HS-5 (cell line): ENCODE measurements at places on chromosomes 1 and 21.

GRCh38 chr1:53061123-53061858, 722 bp upstream of the PODN start:
- DNase-seq: no peak

- DNase-seq: no peak
These were observed 31.6 kb downstream of the IGSF5 start for GRCh38 chr21:39776589-39776988.

DNA sequence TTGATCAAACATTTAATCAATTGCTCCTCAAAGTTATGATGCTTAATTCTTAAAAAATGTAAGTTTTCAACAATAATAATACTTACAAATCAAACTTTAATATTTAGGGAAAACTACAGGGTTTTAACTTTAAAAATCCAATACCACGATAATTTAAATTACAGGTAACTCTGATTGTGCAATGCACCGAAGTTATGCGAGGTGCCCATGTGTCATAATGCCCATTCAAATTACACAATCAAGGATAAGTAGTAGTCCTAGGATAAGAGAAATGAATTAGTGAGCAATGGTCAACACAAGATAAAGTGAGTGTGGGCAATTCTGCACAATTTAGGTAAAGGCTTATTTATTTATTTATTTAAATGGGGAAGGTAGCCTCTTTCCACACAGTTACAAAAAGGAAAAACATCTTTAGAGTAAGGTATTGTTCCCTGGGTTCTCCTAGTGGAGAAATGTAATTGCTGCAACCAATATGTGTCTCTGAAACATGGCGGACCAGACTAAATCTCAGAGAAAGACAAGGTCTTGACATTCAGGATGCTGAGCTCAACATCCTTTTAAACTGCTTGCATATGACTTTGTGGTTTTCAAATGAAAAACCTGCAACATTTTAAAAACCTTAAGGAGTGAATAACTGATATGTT, 164.2 kb downstream of the TTLL7 start:
- DNase-seq: no peak

- no peak for DNase-seq
These were observed 70.0 kb downstream of the AGPAT3 start for GRCh38 chr21:43934716-43935705.

DNA sequence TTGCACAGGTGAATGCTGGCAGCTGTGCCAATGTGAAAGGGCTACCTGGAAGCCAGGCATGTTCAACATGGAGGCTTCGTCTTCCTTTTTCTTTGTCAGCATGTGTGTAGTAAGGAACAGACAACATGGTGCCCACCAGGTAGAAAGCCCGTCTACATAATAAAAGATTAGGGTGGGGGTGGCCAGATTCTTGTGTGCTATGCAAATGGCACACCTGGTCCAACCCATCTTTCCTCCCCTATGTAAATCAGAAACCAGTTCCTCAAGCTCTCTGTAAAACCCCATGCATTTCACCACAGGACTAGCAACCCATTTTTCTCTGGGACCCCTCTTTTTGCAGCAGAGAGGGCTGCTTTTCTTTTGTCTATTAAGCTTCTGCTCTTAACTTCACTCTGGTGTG, 72.3 kb upstream of the ZP4 start:
- no peak for DNase-seq

DNA sequence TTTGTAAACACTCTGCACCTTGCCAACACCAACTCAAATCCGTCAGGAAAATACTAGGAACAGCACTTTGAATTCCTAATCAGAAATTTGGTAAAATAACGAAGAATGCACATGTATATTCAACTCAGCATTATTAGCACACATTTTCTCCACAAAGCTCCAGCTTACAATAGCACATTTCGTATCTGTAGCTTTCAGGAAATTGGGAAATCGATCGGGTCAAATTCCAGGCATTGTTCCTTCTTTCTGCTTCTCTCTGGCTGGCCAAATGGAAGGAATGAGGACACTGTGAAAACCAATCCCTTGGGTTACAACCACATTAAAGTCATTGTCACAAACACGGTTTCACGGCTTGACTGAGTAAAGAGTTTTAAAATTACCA, 58.6 kb downstream of the NPHP4 start:
- DNase-seq: no peak

- DNase-seq: no peak
These were observed 136.4 kb downstream of the SETD4 start for GRCh38 chr21:35923971-35924370.

DNA sequence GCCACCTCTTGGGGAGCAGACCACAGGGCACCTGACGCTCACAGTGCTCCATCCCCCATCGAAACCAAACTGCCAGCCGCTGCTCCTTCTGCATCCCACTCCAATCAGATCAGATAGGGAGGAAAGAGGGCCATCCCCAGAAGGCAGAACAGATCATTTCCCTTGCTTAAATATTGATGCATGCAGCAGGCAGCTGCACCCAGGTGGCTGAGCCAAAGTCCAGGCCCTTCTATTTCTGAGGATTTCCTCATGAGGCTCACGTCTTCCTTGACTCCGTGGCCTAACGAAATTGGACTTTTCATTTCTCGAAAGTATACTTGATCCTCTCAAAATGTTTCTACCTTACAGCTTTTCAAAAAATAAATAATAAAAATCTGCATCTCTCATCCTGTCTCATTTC, 239.2 kb downstream of the ATG4C start:
- no peak for DNase-seq

- DNase-seq: no peak
These were observed 13.3 kb downstream of the RNU5D-1 start for GRCh38 chr1:44717653-44718052.

GRCh38 chr1:1094981-1095380, 20.9 kb upstream of the RNF223 start:
- DNase-seq: no peak

DNA sequence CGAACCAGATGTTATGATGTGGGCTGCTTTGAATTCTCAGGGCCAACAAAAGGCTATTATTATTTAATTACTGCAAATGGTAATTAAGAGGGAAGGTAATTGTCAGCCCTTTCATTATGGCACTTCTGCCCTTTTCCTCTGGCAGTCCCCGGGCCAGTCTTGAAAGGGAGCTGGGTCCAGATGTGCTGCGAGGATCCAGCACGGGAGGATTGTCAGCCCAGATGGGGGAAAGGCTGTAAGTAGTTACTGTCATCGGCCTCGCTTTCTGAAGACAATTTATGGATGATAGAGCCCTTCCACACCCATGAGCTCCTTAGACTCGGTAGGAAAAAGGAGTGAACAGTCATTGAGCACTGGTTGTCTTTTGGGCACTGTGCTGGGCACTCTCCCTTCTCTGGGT, 8.7 kb upstream of the ZNF362 start:
- no peak for DNase-seq

- no peak for DNase-seq
These were observed 7.9 kb upstream of the GNPAT start for GRCh38 chr1:231232870-231233734.

GRCh38 chr1:15170071-15170470, 16.5 kb downstream of the TMEM51 start:
- DNase-seq: no peak

DNA sequence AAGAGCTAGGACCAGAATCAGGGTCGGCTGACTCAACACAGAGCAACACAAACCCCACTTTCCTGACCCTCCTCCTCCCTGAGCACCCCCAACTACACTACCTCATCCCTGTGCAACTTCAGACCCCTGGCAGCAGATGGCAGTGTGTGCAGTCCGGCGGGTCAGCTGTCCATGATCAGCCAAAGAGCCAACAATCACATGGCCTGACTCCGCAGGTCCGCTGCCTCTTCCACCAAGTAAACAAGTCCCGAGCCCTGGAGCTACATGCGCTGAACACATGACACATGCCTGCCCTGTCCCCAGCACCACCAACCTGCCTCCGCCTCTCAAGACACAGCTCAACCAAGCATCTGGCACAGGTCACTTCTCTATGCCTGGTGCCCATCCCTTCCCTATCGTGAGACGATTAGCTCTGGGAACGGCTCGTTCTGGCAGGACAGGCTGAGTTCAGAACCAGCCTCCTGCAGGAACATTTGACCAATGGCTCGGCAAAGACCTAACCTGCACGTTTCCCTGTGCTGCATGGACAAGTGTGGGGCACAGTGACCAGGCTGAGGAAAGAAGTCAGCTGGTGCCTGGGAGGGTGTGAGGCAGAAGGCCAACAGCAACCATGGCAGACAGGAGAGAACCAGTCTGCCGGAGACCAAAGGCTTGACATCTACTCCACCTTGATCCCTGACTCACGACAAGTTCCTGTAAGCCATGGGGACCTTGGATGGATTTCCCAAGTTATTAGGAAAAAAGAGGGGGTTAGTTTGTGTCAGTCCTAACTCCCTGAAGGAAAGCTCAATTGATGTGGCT, 60.3 kb downstream of the CD46 start:
- no peak for DNase-seq

DNA sequence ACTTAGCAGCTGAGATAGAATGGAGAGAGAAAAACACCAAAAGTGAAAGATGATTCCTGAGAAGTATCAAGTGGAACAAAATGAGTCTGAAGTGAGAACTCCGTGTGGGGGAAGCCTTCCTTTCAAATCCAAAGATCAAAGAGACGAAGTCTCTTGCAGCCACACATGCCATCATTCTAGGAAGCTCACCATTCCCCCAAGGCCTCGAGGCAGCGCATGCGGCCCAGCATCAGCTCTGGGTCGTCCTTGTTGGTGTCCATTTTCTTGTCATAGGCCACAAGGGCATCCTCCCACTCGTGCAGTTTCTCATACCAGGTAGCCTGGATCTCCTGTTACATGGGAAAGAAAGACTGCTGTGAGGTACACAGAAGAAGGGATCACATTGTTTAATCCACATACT, 32.2 kb upstream of the ANGPTL7 start:
- DNase-seq: no peak

DNA sequence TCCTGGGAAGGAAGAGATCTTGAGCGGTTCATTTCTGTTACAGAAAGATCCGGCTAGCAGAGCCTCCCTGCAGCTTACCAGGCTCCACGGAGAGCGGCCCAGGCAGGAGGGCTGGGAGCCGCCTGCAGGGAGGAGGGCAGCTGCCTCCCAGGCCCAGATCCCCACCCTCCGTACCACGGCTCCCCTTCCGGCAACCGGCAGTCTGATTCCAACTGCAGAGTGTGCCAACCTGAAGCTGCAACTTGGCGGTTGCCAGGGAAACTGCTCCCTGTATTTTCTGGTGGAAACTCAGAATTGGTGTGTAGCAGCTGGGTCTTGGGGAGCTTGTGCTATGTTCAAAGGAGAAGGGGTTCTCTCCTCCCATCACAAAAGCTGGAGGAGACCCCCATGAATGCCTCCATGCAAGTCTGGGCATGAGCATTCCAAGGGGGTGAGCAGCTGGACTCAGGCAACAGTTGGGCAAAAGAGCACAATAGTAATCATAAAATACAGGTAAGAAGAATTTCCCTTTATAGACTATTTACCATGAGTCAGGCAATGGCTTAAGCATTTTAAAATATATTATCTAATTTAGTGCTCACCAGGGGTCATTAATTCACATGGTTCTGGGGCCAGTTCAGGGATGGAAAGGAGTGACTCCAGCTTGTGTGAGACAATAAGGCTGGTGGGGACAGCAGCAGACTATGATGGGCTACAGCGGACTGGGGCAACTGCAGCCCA, 46.1 kb upstream of the KAZN start:
- DNase-seq: no peak

DNA sequence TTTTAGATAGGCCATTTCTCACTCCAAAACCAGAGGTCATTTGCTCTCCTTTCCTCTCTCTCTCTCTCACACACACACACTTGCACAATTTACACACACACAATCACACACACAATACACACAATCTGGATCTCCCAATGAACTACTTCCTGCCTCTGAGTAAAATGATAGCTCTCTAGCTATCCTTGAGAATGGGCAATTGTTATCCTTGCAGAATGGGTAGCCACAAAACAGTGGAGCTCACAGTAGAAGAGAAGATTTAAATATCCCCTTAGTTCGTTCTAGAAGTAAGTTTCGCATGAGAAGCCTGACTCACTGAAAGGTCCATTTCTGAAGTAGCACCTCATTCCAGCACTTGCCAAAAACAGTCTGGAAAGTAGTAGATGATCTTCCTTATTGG, 17.6 kb downstream of the PALMD start:
- no peak for DNase-seq

- no peak for DNase-seq
These were observed 6.5 kb upstream of the ID3 start for GRCh38 chr1:23565776-23566175.

DNA sequence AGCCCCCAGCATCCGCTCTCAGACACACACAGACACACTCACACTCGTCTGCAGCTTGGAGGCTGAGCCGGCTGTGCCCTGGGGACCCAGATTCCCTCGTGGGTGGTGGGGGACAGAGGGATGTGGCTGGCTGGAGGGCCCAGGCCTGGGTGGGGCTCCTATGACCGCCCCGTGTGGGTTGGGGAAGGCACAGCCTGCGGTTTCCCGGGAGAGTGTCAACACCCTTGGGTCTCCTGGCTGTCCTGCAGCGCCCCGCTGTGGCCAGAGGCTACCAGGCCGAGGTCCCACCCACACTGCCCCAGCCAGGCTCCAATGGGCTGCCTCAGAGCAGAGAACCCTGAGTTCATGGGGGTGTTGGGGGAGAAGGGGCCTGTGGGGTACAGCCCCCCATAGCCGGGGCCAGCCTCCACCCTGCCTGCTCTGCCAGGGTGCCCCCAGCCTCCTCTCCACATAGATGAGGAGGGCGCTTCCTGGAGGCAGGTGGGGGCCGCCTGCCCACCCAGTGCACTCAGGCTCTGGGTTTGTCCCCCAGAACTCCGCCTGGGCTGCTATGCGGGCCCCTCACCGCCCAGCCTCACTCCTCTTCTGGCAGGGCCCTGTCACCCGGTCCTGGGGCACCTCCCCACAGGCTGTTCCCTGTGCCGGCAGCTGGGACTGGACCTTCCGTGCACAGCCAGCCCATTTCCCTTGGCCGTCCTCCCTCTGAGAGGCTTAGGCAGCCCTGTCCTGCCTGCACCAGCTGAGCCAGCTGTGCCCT, at the start of gene TTC34:
Gene TTC34, minus strand, starts transcription at position 159 of the 757 bp plus-strand sequence. CDS start 866 bp downstream, outside the sequence.
- no peak for DNase-seq

GRCh38 chr1:234554698-234555311, 55.2 kb downstream of the IRF2BP2 start:
- no peak for DNase-seq

- no peak for DNase-seq
These were observed 212.4 kb upstream of the USP24 start for GRCh38 chr1:55427606-55428005.

- peak; percentile 44 for DNase-seq
These were observed 112.0 kb upstream of the CHRM3 start for GRCh38 chr1:239274242-239274830.

DNA sequence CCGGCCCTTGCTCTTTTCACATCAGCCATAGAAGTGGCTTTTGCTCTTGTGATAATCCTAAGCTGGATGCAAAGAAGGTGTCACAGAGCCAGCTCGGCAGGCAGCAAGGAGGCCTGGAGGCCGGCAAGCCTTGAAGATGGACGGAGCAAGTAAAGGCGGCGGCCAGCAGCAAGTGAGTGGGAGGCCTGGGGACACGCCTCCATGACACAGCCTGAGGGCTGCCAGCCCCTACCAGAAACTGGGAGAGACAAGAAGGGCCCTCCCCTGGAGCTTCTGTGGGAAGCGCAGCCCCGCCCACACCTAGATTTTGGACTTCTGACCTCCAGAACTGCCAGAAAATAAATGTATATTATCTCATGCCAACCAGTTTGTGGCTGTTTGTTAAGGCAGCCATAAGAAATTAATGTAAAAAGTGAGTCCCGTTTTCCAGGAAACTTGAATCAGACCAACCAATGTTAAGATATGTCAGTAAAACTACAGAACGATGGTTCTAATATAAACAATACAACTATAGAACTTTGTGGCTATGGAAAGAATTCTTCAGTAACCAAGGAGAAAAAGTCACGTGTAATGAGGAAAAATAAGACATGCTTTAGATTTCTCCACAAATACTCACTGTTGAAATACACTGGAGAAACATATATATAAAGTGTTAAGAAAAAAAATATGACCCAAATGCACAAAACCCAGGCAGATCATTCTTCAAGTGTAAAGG, 49.9 kb downstream of the BACE2 start:
- no peak for DNase-seq

GRCh38 chr1:236692128-236692527, 5.8 kb downstream of the ACTN2 start:
- no peak for DNase-seq
